ENCODE measurements at places on chromosomes 3 and 15.

DNA sequence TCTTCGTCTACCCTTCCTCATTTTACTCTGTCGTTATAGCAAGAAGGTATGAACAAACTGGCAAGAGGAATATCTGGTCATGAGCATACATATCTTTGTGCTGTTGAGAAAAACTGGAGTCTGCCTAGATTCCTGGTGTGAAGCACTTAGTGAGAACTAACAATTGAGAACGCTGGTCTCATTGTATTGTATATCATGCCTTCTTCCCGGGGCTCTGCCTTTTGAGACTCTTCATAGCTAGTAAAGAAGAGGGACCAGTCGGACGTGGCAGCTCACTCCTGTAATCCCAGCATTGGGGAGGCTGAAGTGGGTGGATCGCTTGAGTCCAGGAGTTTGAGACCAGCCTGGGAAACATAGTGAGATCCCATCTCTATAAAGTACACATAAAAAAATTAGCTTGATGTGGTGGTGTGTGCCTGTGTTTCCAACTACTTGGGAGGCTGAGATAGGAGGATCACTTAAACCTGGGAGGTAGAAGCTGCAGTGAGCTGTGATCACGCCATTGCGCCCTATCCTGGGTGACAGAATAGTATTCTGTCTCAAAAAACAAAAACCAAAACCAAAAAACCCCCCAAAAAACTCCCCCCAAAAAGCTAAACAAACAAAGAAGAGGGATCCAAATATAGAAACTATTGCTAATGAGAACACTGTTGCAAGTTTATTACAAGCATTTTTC, 11.8 kb downstream of the CMC1 start:
- DNase-seq = no peak

GRCh38 chr3:40340541-40341170, 31.1 kb downstream of the EIF1B start:
- no peak for DNase-seq

GRCh38 chr15:28098766-28099554, at the start of gene OCA2:
OCA2 (minus strand) TSS chr15:28099315; CDS start chr15:28081874, 17,441 bp downstream.
- no peak for DNase-seq

DNA sequence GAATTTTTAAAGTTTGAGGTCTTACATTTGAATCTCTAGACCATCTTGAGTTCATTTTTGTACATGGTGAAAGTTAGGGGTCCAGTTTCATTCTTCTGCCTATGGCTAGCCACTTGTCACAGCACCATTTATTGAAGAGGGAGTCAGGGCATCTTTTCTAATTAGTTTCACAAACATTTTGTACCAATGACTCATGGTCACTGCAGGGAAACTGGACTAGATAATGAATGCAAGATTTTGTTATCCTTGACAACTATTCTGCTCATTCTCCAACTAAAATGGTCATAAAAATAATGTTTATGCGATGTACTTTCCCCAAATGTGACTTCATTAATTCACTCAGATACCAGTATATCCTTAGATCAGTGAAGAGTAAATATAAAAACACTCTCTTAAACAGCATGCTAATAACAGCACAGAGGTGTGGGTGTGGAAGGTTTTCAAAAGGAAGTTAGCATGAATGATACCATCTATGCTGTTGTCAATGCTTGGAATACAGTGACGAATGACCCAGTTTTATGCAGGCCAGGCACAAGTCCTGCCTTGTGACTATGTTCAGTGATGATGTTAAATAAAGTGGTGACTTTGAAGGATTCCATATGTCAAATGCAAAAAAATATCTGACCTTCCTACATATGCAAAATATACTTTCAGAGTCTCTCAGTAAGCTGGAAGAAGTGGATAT, 314.9 kb upstream of the TMCO5A start:
- DNase-seq = no peak

DNA sequence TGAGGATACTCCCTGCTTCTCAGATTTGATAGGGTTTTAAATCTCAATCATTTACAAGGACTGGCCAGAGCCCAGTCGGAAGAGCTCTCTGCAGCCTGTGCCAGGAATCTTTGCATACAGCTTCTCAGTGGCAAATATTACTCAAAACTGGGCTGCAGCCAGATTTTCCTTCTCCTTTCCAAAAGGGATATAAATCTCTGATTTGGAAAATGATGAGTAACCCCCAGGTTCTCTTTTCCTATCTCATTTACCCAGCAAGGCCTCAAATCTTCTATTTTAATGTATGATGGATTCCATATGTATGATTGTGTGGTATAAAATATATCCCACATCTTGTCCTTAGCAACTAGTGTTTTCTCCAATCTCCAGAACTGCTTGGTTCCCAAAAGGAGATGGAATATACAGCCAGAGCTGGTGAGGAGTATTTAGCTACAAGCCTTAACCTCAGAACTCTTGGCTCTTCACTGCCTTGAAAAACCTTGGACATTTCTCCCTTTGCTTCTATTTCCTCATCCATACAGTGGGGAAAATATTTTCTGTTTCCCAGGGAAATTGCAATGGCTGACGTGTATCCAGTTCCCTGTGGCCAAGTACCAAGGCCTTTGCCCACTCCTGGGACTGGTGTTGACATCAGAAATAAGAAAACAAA, 114.4 kb downstream of the ATG7 start:
- no peak for DNase-seq

DNA sequence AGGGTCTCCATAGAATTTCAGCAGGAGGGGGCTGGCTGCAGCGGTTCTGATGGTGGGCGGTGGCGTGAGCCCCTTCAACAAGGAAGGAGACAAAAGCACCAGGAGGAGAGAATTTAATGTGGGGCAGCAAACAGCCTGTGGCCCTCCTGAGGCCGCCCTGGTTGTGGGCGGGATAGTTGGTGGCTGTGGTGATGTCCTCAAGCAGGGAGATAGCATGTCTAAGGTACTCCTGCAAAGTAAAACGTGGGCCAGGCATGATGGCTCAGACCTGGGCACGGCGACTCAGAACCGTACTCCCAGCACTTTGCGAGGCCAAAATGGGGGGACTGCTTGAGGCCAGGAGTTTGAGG, 94.0 kb downstream of the LRRK1 start:
- DNase-seq = no peak

GRCh38 chr3:135325096-135325495, 530.0 kb downstream of the EPHB1 start:
- no peak for DNase-seq

DNA sequence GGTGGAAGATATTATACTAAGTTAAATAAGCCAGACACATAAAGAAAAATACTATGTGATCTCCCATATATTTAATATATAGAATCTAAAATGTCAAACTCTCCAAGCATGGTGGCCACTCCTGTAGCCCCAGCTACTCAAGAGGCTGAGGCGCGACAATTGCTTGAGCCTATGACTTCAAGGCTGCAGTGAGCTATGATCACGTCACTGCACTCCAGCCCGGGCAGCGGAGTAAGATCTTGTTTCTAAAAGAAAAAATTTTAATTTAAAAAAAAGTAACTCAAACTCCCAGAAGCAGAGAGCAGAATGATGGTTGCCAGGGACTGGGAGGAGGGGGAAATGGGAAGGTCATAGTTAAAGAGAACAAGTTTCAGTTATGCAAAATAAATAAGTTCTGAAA, 13.3 kb downstream of the RAB27A start:
- no peak for DNase-seq

GRCh38 chr15:58551764-58552504, 120.1 kb downstream of the LIPC start:
- DNase-seq = no peak

DNA sequence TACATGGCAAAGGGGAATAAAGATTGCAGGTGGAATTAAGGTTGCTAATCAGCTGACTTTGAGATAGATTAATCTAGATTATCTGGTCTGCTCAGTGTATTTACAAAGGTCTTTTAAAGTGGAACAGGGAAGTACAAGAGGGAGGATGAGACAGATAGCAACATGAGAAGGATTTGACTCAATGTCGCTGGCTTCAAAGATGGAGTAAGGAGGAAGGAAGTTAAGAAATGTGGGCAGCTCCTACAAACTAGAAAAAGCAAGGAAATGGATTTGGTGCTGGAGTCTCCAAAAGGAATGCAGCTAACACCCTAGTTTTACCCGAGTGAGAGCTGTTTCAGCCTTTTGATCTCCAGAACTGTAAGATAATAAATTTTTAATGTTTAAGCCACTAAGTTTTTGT, 180.7 kb upstream of the TTC14 start:
- no peak for DNase-seq

GRCh38 chr15:51227940-51228732, 110.3 kb downstream of the CYP19A1 start:
- DNase-seq = peak; percentile 58

DNA sequence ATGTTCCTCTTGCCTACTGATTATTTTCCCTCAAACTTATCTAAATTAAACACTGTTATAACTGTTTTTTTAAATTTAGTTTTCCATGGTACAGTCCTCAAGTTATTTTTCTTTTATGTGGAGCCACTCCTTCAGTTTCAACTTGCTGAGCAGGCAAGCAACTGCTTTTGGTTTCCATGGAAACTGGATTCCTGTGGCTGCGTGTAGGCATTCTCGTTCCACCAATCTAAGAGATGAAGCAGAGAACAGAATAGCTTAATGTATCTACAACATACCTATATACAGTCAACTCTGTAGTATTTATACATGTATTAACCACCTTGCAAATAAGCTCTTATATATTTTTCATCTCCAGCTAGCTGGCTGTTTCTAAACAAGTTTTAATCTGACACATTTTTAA, 25.8 kb upstream of the ANXA2 start:
- DNase-seq = no peak

GRCh38 chr15:60661080-60661645, 182.2 kb upstream of the ICE2 start:
- no peak for DNase-seq

DNA sequence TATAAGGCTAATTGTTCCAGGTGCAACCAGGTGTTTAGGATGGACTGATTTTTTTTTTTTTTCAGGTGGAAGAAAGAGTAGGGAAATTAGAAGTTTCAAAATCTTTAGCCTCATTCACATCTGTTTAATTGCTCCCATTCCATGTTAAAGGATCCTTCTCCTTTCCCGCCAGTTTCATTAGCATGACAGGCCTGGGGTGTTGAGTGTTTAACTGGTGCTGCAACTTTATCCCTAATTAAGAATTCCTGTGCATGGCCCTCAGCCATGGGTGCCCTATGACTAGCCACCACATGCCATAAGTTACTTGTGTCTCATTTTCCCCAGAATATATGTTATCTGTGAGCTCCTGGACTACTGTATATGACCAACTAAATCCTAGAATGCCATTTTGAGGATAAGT, 501.4 kb downstream of the NSUN3 start:
- no peak for DNase-seq

DNA sequence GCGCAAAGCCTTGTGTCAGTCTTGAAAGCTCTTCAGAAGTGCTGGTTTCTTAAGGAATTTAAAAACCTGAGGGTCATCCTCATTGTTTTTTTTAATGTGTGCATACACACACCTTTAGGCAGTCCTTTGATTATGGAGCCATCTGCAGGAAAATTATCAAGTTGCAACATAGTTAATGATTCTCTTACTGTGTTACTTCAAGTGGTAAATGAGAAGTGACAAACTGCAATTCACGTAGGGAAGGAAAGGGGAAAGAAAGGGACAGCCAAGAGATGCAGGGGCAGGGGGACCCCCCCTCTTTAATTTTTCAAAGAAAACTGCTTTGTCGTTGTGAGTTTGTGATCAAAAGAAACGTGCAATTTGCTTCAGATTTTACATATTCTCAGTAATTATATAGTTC, 162.4 kb upstream of the CGNL1 start:
- DNase-seq = no peak

DNA sequence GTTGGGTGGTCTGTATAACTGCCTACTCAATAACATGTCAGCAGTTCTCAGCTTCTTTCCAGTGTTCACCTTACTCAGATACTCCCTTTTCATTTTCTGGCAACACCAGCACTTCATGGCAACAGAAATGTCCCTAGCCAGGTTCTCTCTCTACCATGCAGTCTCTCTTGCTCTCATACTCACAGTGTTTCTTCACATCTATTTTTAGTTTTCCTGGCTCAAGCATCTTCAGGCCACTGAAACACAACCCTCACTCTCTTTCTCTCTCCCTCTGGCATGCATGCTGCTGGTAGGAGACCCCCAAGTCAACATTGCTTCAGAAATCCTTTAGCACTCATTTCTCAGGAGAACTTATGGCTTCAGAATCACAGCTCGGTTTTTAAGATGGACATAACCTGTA, at the start of gene CAPN3:
TSS of gene CAPN3 (plus strand) at position 253 of the 400 bp plus-strand sequence. CDS start 305 bp downstream, outside the sequence.
- DNase-seq = no peak

- DNase-seq = no peak
Measured at GRCh38 chr3:101879623-101880284, 30.4 kb downstream of the NFKBIZ start.

- DNase-seq = no peak
Measured at GRCh38 chr3:136152176-136152843, 43.8 kb downstream of the MSL2 start.

DNA sequence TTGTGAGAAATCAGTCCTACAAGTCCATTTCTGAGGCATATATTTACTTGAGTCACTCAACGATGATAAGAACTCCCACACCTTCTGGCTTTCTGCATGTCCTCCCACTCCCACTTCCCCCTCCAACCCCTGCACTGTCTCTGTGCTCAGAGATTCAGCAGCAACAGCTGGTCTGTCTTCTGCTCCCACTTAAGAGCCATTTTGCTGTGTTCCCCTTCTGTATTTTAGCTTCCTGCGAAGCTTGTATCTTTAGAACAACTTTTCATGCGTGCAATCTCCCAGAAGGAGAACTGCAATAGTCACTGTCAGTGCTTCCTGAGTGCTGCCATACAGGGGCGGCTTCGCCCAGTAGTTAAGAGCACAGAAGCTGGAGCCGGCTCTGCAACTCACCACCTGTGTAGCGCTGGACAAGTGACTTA, 90.0 kb upstream of the SPATA12 start:
- no peak for DNase-seq

DNA sequence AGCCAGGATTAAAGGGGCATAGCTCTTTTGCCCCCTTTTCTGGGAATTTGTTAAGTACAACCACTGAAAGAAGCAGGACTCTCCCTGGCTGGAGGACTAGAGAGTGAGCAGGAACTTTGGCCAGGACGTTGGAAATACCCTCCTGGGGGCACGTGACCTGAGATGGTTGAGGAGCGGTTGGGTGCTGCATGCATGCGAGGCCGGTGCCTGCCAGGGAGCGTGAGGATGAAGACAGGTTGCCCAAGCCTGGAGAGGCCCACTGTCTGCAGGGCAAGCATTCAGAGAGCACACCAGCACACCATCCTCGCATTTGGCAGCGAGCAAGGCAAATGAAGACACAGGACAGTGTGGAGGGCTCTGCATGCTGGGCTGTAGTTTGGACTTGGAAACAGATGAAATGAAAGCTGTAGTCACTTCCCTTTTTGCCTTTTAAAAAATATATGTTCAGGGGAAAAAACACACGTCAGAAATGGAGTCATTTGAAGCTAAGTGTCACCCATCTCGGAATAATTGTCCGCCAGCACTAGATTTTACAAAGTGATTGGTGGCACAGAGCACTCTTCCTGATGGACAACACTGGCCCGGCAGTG, 217.6 kb downstream of the SLCO3A1 start:
- DNase-seq = no peak

DNA sequence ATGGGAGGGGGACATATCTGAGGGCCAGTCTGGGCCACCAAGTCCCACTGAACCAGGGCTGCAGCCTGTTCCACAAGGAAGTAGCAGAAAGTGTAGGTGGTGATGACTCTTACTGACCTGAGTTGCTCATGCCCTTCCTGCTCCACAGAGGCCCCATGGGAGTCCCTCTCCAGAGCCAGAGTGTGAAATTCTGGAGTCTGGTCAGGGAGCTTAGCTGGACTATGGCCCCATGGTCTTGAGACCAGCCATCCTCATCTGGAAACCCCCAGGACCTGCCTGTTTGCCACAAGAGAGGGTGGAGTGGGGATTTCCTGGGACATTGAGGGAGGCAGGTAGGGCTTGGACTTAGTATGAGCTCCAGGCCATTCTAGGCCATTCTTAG, 3.0 kb downstream of the SPINT1 start:
- no peak for DNase-seq

GRCh38 chr3:44969154-44969827, 6.7 kb downstream of the ZDHHC3 start:
- no peak for DNase-seq
